ENCODE measurements at places on chromosomes 2 and 18.

DNA sequence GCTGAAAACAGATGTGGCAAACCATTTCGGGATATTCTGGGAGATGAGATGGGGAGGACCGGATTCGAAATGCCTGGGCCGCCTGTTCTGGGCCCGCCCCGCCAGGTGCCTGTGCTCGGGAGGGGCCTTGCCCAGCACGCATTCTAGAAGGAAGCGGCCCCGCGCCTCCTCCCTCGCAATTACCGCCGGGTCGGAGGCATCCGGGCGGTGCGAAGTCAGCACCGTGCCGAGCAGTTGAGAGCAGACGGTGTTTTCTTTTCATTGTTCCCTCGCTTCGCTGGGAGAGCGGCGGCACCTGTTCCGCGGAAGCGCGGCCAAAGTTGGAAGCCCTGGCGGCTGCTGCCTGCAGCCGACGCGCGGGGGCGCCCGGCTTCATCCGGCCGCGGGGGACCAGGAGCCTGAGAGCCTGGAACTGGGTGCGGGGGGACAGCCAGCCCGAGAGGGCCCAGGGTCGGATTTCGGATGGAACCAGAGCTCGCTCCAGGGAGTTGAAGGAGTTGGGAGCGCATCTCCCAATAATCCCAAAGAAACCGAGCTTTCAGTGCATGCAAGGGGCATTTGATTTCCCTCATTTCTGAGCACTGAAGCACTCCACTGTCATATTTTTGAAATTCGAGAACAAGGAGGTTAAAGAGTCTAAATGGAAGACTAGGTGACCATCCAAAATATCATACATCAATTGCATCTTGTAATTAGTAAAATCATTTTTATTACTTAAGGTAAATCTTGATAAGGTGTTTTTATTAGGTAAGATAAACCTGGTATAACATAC lies 241.8 kb upstream of the RAB12 start:
- DNase-seq: no peak

GRCh38 chr2:70962211-70962884 lies 16.1 kb upstream of the ANKRD53 start:
- no peak for DNase-seq

- DNase-seq: no peak
Measured at GRCh38 chr2:109242210-109242653, 113.2 kb downstream of the SH3RF3 start.

DNA sequence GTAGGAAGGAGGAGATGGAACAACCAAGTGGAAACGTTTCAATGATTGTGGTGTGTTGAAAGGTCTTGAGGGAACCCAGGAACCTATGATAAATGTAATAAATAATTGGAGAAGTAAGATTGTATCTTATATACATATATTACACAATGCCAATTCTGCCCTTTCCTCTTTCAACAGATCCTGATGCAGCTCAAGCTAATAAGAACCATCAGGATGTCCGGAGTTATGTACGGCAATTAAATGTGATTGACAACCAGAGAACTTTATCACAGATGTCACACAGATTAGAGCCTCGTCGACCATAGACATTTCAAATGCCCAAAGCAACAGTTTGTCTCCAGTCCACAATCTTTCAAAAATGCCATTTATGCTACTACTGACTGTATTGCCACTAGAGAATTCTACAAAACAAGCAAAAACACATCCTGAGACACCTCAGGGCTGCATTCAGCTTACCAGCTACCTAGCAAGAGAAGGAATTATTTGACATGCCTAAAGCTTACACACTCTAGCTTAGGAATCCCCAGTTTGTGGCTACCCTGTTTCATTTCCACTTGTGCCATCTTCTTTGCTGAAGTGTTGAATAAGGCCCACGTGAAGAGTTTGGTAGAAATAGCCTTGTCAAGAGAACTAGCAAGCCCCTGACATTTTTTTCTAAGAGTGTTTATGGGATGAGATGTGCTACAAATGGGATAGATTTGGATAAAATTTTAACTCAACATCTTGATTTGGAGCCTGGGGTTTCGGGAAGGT lies 24.0 kb upstream of the MAP3K20 start:
- no peak for DNase-seq

DNA sequence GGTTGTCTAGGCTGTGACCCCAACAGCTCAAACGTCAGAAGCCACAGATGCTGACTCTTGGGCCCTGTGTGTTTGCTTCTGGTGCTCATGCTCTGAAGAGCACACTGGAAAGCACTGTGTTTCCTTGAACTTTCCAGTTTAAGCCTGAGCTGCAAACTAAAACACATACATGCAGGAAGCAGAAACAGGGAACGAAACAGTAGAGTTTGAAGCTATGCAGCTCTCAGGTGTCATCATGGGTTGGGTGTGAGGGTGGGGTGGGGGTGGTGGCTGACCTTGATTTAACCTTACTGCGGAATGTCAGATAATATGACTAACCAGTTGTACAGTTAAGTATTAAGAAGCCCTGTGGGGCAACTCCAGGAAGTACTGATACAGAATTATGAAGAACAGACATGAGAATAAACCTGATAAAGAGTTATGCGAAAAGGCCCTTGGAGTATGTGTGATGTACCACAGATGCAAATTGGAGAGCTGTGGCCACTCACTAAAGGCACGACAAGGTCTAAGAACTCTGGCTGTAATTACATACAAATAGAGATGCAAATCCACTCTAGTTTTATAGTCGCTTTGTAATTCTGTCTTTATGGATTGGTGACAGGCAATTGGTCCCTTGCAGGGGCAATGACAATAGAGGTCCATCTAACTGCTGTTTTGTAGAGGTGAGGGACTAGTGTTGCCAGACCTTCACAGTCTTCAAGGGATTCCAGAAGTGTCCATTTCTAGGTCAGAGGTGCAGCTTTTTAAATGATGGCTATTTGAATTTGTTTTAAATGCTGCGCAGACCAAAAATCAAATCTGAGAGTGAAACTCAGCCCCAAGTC lies 273.1 kb downstream of the NAPG start:
- peak; percentile 18 for DNase-seq

- no peak for DNase-seq
Measured at GRCh38 chr2:30177440-30177839, 30.6 kb downstream of the YPEL5 start.

- DNase-seq: no peak
Measured at GRCh38 chr2:30608643-30609042, 161.6 kb downstream of the LCLAT1 start.

DNA sequence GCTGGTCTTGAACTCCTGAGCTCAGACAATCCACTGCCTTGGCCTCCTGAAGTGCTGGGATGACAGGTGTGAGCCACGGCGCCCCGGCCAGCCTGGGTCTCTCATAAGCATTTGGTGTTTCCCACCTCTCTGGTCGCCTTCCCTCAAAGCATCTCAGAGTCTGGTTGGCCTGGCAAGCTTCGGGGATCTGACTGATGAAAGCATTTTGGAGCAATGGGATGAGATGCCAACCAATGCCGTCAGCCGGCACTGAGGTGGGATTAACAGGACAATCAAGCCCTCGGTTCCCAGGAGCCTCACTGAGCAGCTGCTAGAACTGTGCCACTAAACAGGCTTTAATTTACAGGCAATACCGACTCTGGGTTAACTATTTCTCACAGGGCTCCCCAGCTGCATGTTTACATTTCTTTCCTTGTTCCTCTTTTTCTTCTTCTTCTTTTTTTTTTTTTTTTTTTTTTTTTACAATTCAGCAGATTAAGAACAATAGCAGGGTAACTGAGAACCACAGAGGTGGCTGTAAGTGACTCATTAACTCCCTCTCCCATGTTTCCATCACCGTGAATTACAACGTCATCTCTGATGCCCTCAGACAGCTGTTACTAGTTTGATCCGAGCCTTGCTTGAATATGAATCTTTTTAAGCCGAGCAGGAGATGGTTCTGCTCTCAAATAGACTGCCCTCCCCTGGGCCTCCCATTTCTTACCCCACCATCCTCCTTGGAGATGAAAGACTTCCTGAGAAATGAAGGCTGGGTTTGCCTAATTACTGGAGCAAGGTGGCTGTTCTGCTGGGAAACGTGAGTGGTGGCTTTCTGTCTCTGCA lies 37.9 kb downstream of the ODC1 start:
- no peak for DNase-seq

GRCh38 chr2:3639015-3639630 lies 18.9 kb upstream of the ALLC start:
- DNase-seq: no peak

GRCh38 chr2:232353660-232354059 lies 24.9 kb upstream of the ALPP start:
- DNase-seq: no peak

- no peak for DNase-seq
Measured at GRCh38 chr2:109712746-109713145, 81.4 kb upstream of the RGPD5 start.

DNA sequence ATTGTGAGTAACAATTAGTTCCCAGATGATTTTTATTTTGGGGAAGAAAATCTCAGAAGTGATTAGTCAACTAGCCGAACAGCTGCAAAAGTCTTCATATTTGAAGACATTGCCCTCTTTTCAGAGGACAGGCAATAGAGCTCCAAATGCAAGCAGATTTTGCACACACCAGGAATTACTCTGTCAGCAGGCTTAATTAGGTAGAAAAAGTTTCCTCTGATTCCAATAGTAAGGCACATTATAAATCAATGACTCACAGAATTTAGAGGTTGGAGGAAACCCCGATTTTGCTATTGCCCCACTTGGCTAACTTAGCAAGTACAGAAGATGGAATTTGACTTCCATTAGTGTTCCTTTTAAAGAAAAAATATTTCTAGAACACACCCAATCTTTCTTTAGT lies 30.7 kb upstream of the SCN1A start:
- DNase-seq: no peak

- no peak for DNase-seq
Measured at GRCh38 chr18:28149810-28150420, 27.0 kb downstream of the CDH2 start.

DNA sequence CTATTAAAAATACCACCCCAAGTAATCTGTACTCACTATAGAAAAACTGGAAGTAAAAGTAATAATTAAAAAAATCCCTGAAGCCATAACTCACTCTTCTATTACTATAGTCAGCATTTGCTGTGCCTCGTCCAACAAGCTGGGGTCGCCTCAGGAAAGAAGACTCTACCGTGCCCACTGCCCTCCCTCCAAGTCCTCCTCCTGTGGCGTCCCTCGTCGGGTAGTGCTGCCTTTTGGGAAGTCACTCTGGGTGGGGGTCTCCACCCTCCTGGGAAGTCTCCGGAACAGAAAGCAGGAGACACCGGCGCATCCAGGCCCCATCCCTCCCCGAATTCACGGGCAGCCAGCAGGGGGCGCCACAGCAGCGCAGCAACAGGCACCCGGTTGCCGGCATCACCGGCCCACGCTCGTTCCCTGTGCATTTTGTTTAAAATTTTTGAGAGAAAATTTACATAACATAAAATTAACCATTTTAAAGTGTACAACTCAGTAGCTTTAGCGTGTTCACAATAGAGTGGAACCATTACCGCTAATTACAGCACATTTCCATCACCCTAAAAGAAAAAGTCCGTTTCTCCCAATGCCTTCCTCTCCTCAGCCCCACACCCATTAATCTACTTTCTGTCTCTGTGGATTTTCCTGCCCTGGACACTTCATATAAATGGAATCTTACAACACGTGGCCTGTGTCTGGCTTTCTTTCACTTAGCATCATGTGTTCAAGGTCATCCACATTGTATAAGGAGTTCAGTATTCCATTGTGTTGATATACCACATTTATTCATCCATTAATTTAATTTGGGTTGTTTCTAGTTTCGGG lies 62.2 kb downstream of the ADNP2 start:
- DNase-seq: peak; percentile 29

DNA sequence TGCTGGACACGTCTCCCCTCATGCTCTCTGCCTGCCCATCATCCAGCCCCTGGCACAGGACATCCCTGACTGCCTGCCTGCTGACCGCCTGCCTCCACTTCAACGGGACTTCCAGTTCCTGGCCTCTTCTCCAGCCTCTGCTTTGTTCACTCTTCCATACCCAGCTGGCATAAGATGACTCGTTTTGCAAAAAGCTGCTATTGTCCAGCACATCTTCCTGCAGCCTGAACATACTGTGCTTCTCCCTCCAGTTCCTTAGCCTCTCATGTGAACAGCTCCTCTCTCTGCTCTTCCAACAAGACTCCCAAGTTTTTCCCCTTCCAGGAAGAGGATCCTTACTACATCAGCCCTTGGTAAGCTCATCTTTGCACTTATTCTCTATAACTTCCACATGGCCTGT lies 62.4 kb upstream of the SKOR2 start:
- DNase-seq: no peak

GRCh38 chr2:25514043-25514637 lies 159.2 kb downstream of the DTNB start:
- no peak for DNase-seq

GRCh38 chr2:166892397-166892796 lies 4.1 kb downstream of the XIRP2 start:
- DNase-seq: no peak

GRCh38 chr2:82790206-82791021 lies 1668.7 kb downstream of the SUCLG1 start:
- peak; percentile 13 for DNase-seq

DNA sequence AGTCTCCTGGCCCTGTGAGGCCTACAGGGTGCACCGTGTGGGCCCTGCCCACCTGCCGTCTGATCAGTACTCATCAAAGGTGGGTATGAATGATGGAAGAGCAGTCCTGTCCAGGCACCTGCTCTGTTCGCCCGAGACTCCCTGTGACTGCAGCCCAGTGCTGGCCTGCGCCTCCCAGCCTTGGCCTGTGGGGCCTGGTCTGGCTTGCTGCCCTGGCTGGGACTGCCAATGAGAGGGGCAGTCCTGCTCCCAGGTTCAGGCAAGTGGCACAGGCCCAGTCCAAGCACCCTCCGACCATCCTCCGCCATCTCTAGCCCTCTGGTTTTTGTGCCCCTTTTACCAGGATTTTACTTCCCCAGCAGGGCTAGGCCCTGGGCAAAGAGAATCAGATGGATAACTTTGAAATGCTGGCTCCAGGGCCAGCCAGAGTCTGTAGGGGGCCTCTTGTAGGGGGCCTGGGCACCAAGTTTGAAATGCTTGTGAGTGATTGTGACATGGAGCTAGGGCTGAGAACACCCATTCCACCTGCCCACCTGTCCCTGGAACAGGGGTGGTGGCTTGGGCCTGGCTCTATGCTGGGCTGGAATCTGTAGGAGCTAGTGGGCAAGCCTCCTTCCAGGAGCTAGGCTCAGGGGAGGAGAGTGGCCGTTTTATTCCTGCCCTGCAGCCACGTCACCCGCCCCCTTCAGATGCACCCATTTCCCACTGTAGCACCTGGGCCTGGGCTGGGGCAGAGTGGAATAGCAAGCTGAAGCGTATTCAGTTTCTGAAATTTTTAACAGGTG lies 8.7 kb upstream of the HS6ST1 start:
- no peak for DNase-seq

GRCh38 chr2:121897335-121897970 lies 142.0 kb downstream of the TSN start:
- DNase-seq: peak; percentile 44

GRCh38 chr2:22604136-22604535 lies 780.8 kb upstream of the KLHL29 start:
- no peak for DNase-seq

DNA sequence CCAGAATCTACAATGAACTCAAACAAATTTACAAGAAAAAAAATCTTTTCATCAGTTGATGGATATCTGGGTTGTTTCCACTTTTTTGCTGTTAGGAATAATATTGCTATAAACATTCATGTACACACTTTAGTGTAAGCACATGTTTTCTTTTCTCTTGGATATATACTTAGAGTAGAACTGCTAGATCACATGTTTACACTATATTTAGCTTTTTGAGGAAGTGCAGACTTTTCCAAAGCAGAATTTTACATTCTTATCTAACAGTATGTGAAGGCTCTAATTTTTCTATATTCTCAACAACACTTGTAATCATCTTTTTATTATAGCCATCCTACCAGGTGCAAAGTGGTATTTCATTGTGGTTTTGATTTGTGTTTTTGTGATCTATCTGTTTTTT lies 103.6 kb upstream of the RMP24 start:
- no peak for DNase-seq
